ENCODE measurements at places on chromosomes 4 and X.

DNA sequence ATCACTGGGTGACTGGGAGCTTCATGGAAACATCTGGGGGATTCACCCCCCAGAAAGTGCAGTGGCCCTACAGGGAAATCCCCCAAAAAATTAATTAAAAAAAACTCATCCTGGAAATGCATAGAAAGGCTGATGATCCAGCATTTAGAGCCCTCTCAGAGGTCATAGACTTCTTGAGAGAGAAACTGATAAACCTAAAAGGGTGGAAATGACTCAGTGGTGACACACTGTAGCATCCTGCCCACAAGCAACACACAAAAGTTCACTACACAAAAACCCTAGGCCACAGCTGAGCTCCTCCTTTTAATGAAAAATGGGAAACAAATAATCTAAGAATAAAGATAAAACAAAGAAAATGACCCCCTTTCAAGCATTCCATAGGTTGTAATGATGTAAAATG is 911.5 kb downstream of the GLUD2 start:
- no peak for DNase-seq

- DNase-seq, result no peak
Observed at GRCh38 chr4:37858872-37859271, 32.0 kb upstream of the TBC1D1 start.

DNA sequence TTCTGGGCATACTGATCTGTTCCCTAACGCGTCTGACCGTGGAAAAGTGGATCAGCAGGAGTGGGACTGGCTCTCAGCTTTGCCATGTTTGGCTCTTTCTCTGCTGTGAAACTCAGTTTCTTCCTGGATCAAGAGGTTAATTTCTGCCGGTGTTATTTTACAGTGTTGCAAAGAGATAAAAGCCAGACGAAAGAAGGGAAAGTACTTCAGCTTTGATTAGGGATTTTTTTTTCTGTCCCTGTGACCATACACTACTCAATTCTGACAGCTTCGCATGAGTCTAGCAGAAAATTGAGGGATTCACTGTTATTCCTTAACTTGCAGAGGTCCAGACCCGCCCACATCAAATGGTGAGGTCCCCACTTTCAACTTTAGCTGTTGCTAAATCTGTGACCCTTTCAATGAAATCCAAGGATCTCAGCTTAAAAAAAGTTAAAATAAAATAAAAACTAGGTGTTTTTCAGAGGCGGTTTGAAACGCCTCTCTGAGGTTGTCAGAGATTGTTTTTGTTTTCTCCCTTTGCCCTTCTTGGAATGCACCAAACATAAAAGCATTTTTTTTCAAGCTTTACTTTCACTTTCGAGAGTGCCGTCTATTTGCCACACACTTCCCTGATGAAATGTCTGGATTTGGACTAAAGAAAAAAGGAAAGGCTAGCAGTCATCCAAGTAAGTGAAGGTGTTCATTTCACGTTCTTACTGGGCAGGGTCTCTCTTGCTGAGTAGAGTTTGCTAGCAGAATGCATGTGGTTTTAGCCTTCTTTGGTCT is at the start of gene TLR3:
Gene TLR3, plus strand, starts transcription at position 576 of the 768 bp plus-strand sequence. CDS start 7,464 bp downstream, outside the sequence.
- no peak for DNase-seq

DNA sequence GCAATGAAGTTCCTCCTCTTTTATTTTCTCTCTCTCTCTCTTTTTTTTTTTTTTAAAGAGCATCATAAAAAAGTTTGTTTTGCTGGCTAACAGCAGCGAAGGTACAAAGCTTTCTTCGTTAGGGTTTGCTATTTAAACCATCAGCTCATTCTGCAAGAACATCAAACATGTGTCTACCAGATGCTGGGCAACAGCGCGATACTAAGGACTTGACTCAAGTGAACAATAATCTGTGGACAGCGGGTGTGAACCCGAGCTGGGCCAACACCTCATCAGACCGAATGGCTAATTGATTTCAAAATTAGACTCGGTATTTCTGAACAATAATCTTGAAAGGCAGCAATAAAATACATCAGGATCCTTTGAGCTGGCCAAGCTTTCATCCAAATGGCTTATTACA is 246.4 kb downstream of the FBXO8 start:
- DNase-seq, result no peak

- no peak for DNase-seq
Observed at GRCh38 chr4:7632971-7633370, 198.2 kb upstream of the PSAPL1 start.

- no peak for DNase-seq
Observed at GRCh38 chr4:1577822-1578217, 106.3 kb downstream of the FAM53A start.

DNA sequence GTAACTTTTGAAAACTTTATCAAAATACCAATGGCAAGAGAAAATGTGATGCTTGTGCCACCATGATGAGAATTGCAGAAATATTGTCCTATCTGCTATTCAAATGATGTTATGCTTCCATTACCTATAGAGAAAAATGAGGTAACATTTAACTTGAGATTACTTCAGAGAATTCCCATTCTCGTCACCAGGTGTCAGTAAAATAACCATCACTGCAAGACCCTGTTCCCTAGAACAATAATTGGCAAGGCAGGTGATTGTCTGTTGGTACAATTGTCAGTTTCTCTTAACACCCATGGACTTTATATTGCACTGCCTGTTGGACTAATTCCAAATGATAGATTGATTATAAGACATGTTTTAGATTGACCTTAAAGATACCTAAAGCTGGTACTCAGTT is 179.9 kb downstream of the GABRG1 start:
- no peak for DNase-seq
